H9 (cell line): ENCODE measurements at places on chromosomes 3 and 15. TPM values are rescaled to one million over a fixed set of nuclear protein-coding genes. Genes with fewer than 3 reads are reported as not detected.

The FEZF2 gene
- total RNA-seq, result 0.11 TPM in 1 of 2 replicates, not detected in the other

The MESP1 gene
- not detected in 2 replicates for total RNA-seq

The PGBD4 gene
- 0.94 and 1.2 TPM in 2 replicates for total RNA-seq

The PLXNA1 gene
- total RNA-seq, result 39.6 and 42.1 TPM in 2 replicates

The CTSH gene
- total RNA-seq, result 15.5 and 16.8 TPM in 2 replicates

The ITPKA gene
- total RNA-seq, result 0.77 and 0.99 TPM in 2 replicates

The SPESP1 gene
- total RNA-seq, result not detected in 2 replicates

The PDCD7 gene
- 35.2 and 38.1 TPM in 2 replicates for total RNA-seq

The ABHD10 gene
- total RNA-seq, result 21.8 and 28.4 TPM in 2 replicates

The SST gene
- not detected in 2 replicates for total RNA-seq

The SLC7A14 gene
- total RNA-seq, result 0.39 and 0.42 TPM in 2 replicates

The CTDSPL2 gene
- 78.8 and 80.2 TPM in 2 replicates for total RNA-seq

The FRMD5 gene
- 3.8 and 3.9 TPM in 2 replicates for total RNA-seq

The LEKR1 gene
- 0.22 TPM in 1 of 2 replicates, not detected in the other for total RNA-seq

The TMEM158 gene
- total RNA-seq, result 29.1 and 30.3 TPM in 2 replicates

The CASR gene
- total RNA-seq, result 0.02 TPM in 1 of 2 replicates, not detected in the other

DNA sequence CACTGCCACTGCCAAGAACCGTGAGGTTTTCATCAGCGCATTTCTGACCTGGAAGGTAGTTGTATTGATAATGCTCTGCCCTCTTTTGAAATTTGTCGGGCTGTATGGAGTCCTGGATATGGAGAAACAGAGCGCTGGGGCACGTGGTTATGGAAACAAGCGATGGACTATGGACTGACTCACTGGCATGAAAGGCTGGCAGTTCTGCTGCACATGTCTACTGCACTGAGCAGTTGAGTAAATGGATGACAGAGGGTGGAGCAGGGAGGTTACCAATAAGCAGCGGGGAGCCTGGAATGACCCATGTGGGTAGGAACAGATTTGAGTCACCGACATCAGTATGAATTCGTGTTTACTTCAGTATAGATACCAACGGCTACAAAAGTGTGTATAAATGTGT is 429.5 kb downstream of the OCA2 start:
- peaks cover 2% of the 10 kb centered on the region; the same call in 1 of the 2 replicates for H3K4me1 ChIP-seq
- H3K36me3 ChIP-seq, result no peaks in the 10 kb centered on the region
- no peak overlapping the region for H3K4me3 ChIP-seq

DNA sequence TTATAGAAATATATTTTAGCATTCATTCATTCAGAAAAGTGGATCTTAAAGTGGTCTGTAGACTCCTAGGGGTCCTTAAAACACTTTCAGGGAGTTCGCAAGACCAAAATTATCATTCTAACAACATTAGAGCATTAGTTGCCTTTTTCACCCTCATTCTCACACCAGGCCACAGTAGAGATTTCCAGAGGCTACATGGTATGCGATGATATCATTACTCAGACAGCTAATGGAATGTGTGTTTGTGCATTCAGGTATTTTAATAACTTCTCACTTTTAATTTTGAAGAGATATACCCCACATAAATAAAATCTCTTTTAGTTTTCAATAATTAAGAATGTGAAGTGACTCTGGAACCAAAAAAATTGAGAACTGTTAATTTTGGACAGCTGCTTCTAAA is 206.9 kb downstream of the NSUN3 start:
- no peaks in the 10 kb centered on the region for H3K36me3 ChIP-seq
- no peak overlapping the region for H3K4me3 ChIP-seq
- no peaks in the 10 kb centered on the region for H3K4me1 ChIP-seq
- H3K27ac ChIP-seq, result no peak overlapping the region

- H3K27me3 ChIP-seq, result no peaks in the 10 kb centered on the region
- no peak overlapping the region for H3K4me3 ChIP-seq
- H3K27ac ChIP-seq, result no peak overlapping the region
- DNase-seq, result no peak
These were observed 14.2 kb upstream of the COLQ start for GRCh38 chr3:15535732-15536131.

- H3K36me3 ChIP-seq, result peaks cover 16% of the 10 kb centered on the region
- no peaks in the 10 kb centered on the region for H3K27me3 ChIP-seq
- DNase-seq, result no peak
- H3K4me3 ChIP-seq, result no peak overlapping the region
These were observed 65.1 kb downstream of the GOLIM4 start for GRCh38 chr3:168030577-168030976.

DNA sequence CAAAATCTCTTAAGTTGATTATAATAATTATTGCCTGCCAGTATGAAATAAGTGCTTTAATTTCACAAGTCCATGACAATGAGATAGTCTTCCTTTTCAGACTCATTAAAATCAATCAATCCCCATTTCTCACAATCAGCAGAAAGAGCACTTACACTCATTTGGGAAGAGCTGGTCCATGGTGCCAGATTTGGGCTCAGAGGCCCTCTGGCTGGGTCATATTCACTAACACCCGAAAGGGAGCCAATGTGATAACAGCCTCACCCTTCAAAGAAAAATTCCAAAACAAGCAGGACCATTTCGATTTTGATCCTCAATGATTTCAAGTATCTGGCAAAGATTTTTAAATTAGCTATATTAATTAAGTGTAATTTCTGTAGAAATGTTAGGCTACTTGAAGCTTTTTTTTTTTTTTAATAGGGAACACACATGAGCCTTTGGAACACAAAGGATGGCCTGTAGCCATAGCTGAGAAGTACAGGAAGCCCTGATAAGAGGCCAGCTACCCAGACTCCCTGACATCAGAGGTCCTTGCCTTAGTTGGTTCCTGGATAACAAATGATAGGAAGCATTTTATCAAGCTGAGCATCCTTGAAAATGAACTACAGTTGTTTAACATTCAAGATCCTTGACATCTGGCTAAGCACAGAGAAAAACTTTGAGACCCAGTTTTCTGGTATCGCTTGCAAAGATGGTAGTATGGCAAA is 17.1 kb downstream of the MCF2L2 start:
- no peaks in the 10 kb centered on the region for H3K27me3 ChIP-seq
- no peaks in the 10 kb centered on the region for H3K4me1 ChIP-seq
- H3K27ac ChIP-seq, result no peak overlapping the region
- H3K4me3 ChIP-seq, result no peak overlapping the region

GRCh38 chr3:65811892-65812291 is 226.8 kb downstream of the MAGI1 start:
- H3K36me3 ChIP-seq, result no peaks in the 10 kb centered on the region
- DNase-seq, result no peak
- no peak overlapping the region for H3K27ac ChIP-seq
- no peak overlapping the region for H3K4me3 ChIP-seq

DNA sequence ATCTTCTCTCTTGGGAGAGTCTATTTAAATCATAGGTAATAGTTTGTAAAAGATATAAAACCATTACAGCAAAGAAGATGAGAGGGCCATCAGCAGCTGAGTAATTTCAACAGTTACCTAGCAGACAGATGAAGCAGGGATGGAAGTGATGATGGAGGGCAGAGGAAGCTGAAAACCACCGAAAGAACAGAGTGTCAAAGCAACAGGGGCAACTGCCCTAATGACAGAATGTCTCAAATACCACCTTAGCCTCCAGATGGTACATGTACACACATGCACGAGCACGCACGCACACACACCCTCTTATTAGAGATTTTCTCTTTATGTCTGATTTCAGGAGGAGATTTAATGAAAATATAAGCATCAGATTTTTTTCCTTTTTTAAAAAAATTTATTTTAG is 64.5 kb downstream of the NEDD4 start:
- peaks cover 9% of the 10 kb centered on the region; the same call in 1 of the 2 replicates for H3K36me3 ChIP-seq
- no peaks in the 10 kb centered on the region for H3K4me1 ChIP-seq
- no peak for DNase-seq
- H3K27ac ChIP-seq, result no peak overlapping the region
- no peak overlapping the region for H3K4me3 ChIP-seq

DNA sequence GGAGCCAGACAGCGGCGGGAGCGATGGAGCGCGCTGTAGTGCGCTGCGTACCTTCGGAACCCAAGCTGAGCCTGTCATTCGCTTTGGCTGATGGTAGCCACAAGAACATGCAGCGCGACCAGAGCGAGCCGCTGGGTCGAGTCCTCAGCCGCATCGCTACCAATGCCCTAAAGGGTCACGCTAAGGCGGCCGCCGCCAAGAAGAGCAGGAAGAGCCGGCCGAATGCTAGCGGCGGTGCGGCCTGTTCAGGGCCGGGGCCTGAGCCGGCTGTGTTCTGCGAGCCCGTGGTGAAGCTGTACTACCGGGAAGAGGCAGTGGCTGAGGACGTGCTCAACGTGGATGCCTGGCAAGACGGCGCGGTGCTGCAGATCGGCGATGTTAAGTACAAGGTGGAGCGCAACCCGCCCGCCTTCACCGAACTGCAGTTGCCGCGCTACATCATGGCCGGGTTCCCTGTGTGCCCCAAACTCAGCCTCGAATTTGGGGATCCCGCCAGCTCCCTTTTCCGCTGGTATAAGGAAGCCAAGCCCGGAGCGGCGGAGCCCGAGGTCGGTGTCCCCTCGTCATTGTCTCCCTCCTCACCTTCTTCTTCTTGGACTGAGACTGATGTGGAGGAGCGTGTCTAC is 498 bp downstream of the PDE12 start:
- H3K36me3 ChIP-seq, result no peaks in the 10 kb centered on the region; the same call in 1 of the 3 replicates
- H3K27me3 ChIP-seq, result no peaks in the 10 kb centered on the region
- DNase-seq, result no peak
- no peak overlapping the region for H3K27ac ChIP-seq
- no peaks in the 10 kb centered on the region for H3K4me1 ChIP-seq

DNA sequence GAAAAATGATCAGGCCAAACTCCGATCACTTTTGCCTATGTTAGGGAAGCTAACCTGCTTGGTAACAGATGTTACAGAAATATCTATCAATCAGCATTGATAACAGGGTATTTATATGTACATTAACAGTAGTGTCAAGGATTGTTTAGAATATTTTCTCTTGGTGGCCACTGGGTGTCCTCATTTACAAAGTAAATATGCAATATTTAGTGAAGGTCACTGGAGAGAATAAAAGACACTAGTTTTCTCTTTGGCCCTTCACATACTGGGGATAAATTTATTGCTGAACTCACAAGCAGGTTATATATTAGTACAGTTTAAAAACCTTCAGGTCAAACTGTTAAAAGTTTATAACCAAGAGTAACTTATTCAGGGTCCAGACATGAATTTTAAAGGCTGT is 69.0 kb downstream of the TIGIT start:
- DNase-seq, result no peak
- no peak overlapping the region for H3K27ac ChIP-seq
- H3K27me3 ChIP-seq, result no peaks in the 10 kb centered on the region
- no peaks in the 10 kb centered on the region for H3K36me3 ChIP-seq
- no peak overlapping the region for H3K4me3 ChIP-seq
- H3K4me1 ChIP-seq, result no peaks in the 10 kb centered on the region; the same call in 1 of the 2 replicates

GRCh38 chr3:184284696-184285095 is 8.9 kb downstream of the ECE2 start:
- no peaks in the 10 kb centered on the region for H3K36me3 ChIP-seq
- H3K27me3 ChIP-seq, result no peaks in the 10 kb centered on the region
- DNase-seq, result peak; percentile 88
- H3K4me1 ChIP-seq, result no peaks in the 10 kb centered on the region
- no peak overlapping the region for H3K27ac ChIP-seq
- H3K4me3 ChIP-seq, result peak overlapping the region; percentile 55; the same call in 2 of the 3 replicates

DNA sequence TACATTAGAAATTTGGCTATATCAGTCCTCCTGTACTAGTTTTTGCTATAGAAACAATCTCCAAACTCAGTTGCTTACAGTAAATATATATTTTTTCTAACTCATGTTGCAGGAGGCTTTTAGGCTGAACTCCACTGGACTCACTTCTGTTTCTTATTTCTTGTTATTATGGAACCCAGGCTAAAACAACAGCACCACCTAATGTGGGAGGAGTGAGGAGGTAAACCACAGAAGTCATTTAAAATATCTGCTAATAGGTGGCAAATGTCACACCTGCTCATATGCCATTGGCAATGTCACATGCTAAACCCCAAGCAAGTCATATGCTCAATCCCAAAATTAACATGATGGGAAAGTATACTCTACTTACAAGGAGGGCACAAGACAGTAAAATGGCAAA is 462.2 kb downstream of the PLOD2 start:
- H3K27me3 ChIP-seq, result no peaks in the 10 kb centered on the region
- DNase-seq, result no peak
- H3K36me3 ChIP-seq, result no peaks in the 10 kb centered on the region
- H3K4me1 ChIP-seq, result no peaks in the 10 kb centered on the region

DNA sequence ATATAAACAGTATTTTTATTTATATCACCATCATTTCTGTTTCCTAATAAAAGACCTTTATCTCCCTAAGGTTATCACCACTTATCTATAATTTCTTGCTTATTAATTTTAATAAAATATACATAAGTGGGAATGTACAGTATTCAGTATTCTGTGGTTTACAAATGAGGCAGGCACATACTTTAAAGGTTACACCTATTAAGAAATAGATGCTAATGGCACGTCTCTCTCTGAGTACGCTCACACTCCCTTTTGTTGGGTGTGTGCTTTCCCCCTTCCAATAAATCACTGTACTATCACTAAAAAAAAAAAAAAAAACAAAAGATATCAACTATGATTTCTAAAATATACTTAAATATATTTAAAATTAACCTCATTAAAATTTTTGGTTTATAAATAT is 8.9 kb downstream of the OXNAD1 start:
- H3K4me1 ChIP-seq, result no peaks in the 10 kb centered on the region
- peaks cover 42% of the 10 kb centered on the region for H3K36me3 ChIP-seq
- no peak overlapping the region for H3K4me3 ChIP-seq
- no peaks in the 10 kb centered on the region for H3K27me3 ChIP-seq

- no peak overlapping the region for H3K27ac ChIP-seq
- no peaks in the 10 kb centered on the region for H3K4me1 ChIP-seq
- no peaks in the 10 kb centered on the region for H3K27me3 ChIP-seq
- no peak for DNase-seq
- no peaks in the 10 kb centered on the region for H3K36me3 ChIP-seq
- no peak overlapping the region for H3K4me3 ChIP-seq
These were observed 32.9 kb upstream of the FBLN2 start for GRCh38 chr3:13515786-13516759.

GRCh38 chr15:70569091-70569713 is 194.2 kb downstream of the UACA start:
- H3K27ac ChIP-seq, result no peak overlapping the region
- H3K4me3 ChIP-seq, result no peak overlapping the region
- H3K4me1 ChIP-seq, result no peaks in the 10 kb centered on the region
- H3K36me3 ChIP-seq, result peaks cover 4% of the 10 kb centered on the region
- no peaks in the 10 kb centered on the region for H3K27me3 ChIP-seq

GRCh38 chr3:121736112-121736511 is 13.4 kb downstream of the GOLGB1 start:
- H3K4me1 ChIP-seq, result no peaks in the 10 kb centered on the region
- H3K4me3 ChIP-seq, result no peak overlapping the region; the same call in 2 of the 3 replicates
- H3K36me3 ChIP-seq, result no peaks in the 10 kb centered on the region; the same call in 1 of the 2 replicates
- no peaks in the 10 kb centered on the region for H3K27me3 ChIP-seq
- DNase-seq, result no peak

GRCh38 chr3:37608061-37608702 is 253.5 kb upstream of the CTDSPL start:
- DNase-seq, result no peak
- no peak overlapping the region for H3K4me3 ChIP-seq
- H3K27ac ChIP-seq, result no peak overlapping the region

DNA sequence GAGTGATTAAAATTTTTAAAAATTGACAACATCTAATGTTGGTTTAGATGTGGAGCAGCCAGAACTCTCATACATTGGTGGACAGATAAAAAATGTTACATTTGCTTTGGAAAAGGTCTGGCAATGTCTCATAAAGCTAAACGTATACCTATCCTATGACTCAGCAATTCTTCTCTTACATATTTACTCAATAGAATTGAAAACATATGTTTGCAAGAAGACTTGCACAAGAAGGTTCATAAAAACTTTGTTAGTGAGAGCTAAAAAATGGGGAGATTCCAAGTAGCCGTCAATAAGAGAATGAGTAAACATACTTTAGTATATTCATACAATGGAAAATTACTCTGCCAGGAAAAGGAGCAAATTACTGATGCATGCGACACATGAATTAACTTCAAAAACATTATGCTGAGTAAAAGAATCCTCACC is 30.0 kb downstream of the MASP1 start:
- no peak for DNase-seq
- no peak overlapping the region for H3K4me3 ChIP-seq
- H3K36me3 ChIP-seq, result no peaks in the 10 kb centered on the region
